Activated CD4-positive, alpha-beta T cell treated with anti-CD3 and anti-CD28 coated beads for 1 hour (primary cell): ENCODE measurements at places on chromosomes 2 and 18.

- DNase-seq, result no peak
Measured at GRCh38 chr18:22741318-22741717, 191.8 kb upstream of the RBBP8 start.

DNA sequence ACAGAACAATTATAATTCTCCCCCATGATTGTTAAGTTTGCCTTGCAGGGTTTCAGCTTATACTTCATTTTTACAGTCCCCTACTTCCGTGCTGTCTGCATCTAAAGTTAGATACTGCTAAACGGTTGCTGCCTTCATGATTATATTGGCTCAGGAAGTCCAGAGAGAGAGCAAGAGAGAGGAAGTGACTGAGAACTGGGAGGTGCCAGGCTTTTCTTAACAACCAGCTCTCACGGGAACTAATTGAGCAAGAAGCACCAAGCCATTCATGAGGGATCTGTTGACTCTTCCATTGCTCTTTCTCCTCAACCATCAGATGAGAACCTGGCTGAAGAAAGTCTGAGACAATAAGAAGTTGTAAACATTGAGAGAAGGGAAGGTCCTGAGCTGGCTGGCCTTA, 125.5 kb upstream of the SIX2 start:
- DNase-seq, result no peak

GRCh38 chr2:102006886-102007278, 15.1 kb downstream of the IL1R2 start:
- DNase-seq, result no peak

GRCh38 chr18:7805880-7806279, 238.8 kb downstream of the PTPRM start:
- no peak for DNase-seq
